PC-3 (cell line): ENCODE measurements at places on chromosomes 2 and 18.
A peak's percentile ranks its signal among the peaks of the same experiment; 100 is the strongest.

GRCh38 chr2:172574965-172575364 is 19.1 kb downstream of the PDK1 start:
- no peak for DNase-seq

- DNase-seq, result no peak
These were observed 583 bp downstream of the NEMP2 start for GRCh38 chr2:190533968-190534309.

GRCh38 chr2:226286916-226287315 is 512.7 kb downstream of the IRS1 start:
- no peak for DNase-seq

DNA sequence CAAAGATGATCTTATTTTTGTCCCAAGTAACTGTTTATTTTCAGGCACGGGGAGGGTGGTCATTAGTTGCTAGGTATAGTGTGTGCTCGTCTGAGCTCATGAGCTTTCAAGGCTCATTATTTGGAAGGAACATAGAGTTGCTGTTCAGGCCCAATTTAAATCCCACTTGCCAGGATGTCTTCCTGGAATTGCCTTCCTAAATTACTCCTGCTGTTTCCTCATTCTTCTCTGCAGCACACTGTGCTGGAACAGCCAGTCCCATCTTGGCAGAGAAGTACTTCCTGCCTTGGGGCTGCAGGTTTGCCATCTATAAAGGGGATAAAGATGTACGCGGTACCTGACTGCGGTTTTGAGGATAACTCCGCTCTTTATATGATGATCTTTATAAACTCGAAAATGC is 37.3 kb downstream of the GREB1 start:
- peak; percentile 11 for DNase-seq

DNA sequence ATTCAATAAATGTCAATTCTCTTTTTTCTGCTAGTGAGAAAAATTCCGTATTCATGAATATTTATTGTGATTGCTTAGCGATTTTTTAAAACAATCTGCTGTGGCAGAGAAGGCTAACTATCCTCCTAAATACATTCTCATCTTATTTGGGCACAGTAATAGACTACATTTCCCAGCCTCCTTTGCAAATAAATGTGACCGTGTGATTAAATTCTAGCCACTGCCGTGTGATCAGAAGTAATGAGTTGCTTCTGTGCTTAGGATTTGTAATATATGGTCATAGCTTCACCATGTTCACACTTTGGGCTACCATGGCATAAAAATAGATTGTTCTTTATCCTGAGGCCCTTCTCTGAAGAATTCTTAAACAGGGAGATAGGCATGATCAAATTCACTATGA is 179.6 kb downstream of the FAM124B start:
- DNase-seq, result peak; percentile 30

- no peak for DNase-seq
These were observed 417.0 kb downstream of the ZNF521 start for GRCh38 chr18:24935008-24935407.

GRCh38 chr18:79634186-79634585 is 45.4 kb upstream of the CTDP1 start:
- no peak for DNase-seq

DNA sequence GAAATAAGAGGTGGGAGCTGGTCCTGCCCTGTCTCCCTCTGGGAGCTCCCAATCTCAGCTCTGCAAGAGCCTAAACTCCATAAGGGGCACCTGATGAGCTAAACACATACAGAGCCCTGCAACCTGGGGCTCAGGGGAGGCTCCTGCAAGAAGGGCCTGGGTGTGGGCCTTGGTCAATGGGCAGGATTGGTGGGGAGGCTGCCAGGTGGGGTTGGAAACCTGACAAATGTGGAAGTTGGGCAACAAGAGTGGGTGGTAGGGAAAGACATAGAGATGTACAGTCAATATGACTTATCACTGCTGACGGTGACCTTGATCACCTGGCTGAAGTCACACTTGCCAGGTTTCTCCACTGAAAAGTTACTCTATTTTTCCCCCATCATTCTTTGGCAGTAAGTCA is 209.9 kb downstream of the TTC32 start:
- no peak for DNase-seq

DNA sequence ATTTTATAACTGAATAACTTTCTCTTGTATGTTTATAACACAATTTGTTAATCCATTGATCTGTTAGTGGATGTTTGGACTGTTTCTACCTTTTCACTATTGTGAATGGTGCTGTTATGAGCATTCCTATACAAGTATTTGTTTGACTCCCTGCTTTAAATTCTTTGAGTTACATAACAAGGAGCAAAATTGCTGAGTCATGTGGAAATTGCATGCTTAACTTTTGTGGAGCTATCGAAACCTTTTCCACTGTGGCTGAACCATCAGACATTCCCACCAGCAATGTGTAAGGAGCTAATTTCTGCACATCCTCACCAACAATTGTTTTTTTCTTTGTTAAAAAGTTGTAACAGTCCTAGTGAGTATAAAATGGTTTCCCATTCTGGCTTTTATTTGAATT is 415.5 kb downstream of the CBLN2 start:
- no peak for DNase-seq

- no peak for DNase-seq
These were observed 43.8 kb downstream of the LPIN1 start for GRCh38 chr2:11790228-11790627.

DNA sequence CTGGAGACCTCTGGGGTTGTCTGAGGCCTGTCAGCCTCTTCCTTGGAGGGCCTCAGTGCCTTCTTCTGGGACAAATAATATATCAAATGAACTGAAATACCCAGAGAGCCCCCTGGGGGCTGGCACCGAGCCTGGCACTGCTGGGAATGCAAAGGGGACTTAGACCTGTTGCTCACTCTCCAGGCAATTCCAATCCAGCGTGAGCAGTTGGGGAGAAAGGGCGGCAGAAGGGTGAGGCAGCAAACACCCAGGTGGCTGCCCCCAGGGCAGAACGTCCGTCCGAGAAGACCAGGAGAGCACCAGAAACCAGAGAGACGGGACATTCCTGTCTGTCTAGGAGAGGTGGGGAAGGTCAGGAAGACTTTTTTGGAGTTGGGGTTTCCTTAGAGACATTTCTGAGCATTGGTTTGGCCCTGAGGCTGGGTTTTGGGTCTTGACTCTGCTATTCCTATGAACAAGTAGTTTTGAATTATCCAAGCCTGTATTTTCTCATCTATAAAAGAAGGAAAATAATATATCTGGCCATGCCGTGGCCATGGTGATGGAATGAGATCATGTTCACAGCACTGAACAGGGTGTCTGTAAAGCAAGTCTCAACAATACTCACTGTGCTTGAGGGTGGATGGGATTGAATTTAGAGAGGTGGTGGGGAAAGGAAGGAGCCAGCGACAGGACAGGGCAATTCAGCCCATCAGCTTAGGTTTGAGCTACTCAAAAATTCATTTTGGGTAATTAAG is 44.3 kb upstream of the ZBTB7C start:
- peak; percentile 49 for DNase-seq
